Activated CD4-positive, alpha-beta T cell treated with anti-CD3 and anti-CD28 coated beads, Interleukin-2, amount 50 U/mL, for 24 hours (primary cell): ENCODE measurements at places on chromosomes 2 and 18.

DNA sequence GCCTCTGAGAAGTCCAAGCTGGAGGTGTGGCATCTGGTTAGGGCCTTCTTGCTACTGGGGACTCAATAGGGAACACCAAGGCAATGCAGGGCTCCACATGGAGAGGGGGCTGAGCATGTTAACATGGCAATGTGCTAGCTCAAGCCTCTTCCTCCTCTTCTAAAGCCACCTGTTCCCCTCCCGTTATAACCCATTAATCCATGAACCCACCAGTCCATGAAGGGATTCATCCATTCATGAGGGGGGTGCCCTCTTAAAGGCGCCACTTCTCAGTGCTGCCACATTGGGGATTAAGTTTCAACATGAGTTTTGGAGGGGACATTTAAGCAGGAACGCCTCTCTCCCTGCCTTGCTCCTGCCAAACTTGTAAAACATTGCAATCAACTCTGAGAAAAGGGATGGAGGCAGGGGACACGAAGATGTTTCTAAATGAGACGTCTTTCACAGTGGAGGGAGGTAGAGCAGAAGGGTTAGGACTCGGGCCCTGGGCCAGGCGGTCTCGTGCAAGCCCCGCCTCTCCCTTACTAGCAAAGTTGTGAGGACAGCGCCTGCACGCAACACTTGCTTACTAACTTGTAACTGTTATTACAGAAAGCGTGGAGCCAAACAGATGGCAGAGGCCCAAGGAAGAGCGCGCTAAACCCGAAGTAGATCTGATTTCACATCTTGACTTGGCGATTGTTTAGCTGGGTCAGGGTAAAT is 118.2 kb upstream of the ZNF516 start:
- DNase-seq, result no peak

DNA sequence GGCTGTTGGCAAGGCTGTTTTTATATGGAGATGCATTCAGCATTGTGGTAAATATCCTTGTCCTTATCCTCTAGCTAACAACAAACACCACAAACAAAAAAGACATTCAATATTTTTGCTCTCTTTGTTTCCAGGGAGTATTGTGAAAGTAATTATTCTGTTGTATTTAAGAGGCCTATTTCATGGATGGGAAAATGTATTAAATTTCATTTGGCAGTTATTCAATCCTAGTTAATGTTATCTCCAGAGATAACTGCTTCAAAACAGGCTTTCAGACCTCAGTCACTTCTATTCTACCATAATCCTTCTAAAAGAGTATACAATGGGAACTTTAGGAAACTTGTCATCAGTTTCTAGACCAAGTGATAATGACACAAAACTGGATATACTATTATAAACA is 280.5 kb upstream of the CCDC68 start:
- no peak for DNase-seq

DNA sequence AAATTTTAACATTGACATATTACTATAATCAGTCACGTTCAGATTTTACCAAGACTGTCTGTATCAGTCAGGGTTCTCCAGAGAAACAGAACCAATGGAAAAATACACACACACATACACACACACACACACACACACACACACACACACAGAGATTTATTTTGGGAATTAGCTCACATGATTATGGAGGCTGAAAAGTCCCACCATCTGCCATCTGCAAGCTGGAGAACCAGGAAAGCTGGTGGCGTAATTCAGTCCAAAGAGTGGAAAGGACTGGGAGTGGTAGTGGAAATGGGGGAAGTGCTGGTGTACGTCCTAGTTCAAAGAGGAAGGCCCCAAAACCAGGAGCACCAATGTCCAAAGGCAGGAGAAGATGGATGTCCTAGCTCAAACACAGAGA is 166.4 kb downstream of the AKAIN1 start:
- no peak for DNase-seq

DNA sequence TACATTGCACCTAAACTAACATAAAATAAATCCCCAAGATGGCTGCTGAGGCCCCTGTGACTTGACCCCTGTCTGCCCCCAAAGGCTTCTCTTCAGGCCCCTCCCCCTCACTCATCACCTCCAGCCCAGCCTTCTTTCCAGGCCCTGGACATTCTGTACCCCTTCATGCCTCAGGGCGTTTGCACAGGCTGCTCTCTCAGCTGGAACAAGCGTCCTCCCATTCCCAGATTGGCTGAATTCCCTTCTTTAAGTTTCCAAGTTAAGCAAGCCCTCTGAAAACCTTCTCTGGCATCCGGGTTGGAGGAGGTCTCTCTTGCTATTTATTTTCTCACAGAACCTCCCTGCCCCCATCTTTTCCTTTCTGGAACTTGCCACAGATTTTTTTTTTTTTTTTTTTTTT is 165.2 kb upstream of the BCL2L11 start:
- DNase-seq, result no peak

GRCh38 chr18:12066910-12067511 is 26.6 kb upstream of the ANKRD62 start:
- no peak for DNase-seq

DNA sequence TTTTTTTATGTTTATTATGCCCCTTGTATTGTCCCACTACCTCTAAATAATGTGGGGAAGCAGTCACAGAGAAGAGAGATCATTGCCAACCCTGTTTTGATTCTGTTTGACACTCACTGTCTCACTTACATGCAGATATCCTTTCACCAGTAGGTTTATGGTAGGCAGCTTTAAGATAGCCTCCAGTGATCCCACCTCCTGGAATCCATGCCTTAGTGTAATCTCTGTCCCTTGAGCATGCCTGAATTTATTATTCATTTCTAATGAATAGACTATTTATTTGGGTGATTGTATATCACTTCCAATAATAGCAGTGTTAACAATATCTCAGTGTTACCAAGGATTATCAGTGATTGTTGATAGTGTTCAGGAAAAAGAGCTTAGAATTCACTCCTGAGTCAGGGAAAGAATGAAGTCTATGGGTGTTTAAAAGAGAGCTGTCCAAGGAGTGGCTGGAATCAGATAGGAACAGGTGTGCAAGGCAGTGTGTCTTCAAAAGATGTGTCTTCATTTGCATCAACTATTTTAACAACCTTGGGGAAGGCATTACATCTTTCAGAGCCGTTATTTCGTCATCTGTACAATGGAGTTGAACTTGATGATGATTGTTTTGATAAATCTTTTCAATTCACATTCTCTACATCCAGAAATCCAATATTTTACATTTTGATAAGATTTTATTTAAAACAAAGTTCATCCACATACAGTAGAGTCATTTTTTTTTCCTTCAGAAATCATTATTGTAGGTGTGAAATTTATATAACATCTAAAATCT is 31.9 kb downstream of the PKP4 start:
- DNase-seq, result no peak

- no peak for DNase-seq
These were observed 111.9 kb upstream of the MAP4K3 start for GRCh38 chr2:39549000-39549399.

GRCh38 chr2:233919938-233920337 is 2.8 kb downstream of the TRPM8 start:
- DNase-seq, result no peak

DNA sequence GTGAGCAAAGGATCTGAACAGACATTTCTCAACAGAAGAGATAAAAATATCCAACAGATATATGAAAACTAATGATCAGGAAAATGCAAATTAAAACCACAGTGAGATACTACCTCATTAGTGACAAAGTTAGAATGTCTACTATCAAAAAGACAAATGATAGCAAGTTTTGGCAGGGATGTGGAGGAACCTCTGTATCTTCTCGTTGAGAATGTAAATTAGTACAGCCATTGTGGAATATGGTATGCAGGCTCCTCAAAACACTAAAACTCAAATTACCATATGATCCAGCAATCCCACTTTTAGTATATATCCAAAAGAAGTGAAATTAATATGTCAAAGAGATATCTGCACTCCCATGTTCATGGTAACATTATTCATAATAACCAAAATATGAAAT is 427.1 kb downstream of the LRRTM4 start:
- no peak for DNase-seq

GRCh38 chr18:22846088-22846683 is 86.9 kb upstream of the RBBP8 start:
- DNase-seq, result no peak

DNA sequence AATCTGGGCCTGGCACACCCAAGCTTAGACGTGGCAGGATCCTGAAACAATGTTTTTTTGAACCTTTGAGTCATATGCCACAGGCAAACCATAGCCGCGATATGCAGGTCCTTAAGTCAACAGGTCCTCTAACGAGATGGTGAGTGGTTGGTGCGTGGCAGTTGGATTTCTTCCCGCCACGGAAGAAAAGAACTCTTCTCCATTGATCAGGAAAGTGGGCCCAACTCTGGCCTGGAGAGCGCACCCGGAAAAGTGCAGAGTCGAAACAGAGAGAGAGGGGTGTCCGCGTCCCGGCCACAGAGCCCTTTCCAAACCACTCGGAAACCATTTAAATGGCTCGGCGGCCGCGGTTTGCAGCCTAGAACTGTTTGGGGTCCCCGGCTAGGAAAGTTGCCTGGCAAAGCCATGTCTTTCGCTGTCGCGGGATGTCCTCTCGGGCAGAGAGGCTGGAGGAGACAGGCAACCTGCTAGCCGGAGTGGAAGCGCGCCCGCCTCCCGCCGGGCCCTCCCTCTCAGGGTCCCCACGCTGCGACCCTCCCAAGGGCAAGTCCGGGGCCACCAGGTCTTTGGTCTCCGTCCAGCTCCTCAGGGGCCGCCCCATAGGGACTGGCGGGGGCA is 777 bp downstream of the GALNT3 start:
- DNase-seq, result no peak

DNA sequence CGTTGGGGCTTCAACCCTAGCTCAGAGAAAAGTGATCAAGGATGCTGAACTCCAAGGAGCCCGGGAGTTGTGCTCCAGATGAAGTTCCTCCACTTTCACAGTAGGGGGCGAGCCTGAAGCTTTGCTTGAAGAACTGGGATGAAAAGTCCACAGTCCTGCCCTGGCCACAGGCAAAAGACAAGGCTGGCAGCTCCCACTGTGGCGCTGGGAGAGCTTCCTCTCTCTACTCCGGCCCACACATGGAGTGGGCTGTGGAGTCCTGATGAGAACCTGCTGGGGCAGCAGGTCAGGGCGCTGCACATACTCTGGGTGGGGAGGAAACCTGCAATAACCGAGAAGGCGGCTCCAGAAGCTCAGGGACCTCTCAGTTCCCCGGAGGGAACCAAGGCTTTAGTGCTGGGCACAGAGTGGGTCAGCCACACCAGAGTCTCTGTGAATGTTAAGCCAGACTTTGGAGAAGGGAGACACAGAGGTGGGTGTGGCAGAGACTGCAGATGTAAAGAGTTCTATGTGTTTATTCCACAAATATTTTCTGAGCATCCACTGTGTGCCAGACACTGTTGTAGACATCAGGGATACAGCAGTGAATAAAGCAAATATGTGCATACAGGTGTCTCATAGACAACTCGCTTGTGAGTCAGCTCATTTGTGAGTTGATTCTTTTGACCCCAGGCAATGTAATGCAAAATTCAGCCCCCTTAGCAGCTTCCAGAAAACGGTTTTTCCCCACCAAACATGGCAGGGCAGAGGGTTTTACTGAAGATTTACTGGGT is 48.0 kb upstream of the MRPL33 start:
- no peak for DNase-seq

GRCh38 chr2:3635171-3635974 is 22.6 kb upstream of the ALLC start:
- DNase-seq, result no peak

DNA sequence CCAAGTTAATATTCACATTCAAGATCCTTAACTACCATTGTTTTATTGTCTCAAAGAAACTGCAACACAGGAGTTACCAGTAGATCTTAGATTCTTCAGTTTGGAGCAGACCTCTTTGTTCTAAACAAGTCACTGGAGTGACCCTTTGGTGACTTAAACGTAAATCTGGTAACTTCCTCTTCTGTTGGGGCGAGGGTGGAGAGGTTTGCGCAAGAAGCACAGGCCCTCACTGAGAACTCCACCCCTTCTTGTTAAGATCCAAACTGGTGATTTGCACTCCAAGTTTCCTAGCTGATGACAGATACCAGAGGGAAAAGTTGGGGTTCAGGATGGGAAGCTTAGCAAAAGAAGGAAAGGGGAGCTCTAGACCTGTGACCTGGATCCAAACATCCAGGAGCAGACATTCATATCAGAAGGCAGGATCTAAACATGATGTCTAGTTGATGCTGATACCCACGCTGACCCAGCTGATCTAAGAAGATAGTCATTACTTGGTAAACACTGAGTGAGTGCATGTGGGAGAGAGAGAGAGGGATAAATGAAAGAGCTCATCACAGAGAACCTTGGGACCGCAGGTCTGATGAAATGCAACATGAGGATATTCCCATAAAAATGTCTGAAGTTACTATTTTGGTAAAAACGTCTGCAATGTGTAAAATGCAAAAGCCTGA is 256.0 kb downstream of the CDH20 start:
- DNase-seq, result no peak

- no peak for DNase-seq
These were observed 155.6 kb downstream of the CYP26B1 start for GRCh38 chr2:71992036-71992435.

DNA sequence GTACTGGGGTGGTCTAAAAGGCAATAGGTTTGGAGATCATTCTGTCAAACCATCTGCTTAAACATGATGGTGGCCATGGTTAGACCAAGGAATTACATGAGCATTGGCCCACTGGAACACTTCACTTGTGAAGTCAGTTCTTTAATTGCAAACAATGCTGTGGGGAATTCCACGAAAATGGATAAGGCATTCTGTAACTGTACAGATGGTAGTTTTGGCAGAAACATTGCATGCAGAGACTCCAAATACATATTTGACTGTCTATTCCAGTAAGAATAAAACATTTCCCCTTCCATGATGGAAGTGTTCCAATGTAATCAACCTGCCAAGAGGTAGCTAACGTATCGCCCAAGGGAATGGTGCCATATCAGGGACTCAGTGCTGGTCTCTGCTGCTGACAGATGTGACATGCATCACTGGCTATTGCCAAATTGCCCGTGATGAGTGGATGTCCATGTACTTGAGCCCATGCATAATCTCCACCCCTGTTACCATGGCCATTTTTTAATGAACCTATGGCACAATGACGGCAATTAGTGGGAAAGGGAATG is 417.9 kb downstream of the CDH7 start:
- no peak for DNase-seq

DNA sequence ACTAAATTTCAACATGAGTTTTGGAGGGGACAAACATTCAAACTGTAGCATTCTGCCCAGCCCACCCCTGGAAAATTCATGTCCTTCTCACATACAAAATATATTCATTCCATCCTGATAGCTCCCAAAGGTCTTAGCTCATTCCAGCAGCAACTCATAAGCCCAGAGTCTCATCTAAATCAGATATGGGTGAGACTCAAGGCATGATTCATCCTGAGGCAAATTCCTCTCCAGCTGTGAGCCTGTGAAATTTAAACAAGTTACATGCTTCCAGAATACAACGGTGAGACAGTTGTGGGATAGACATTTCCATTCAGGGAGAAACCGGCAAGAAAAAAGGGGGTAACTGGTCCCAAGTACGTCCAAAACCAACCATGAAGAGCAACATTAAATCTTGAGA is 43.5 kb upstream of the FAHD2A start:
- no peak for DNase-seq

DNA sequence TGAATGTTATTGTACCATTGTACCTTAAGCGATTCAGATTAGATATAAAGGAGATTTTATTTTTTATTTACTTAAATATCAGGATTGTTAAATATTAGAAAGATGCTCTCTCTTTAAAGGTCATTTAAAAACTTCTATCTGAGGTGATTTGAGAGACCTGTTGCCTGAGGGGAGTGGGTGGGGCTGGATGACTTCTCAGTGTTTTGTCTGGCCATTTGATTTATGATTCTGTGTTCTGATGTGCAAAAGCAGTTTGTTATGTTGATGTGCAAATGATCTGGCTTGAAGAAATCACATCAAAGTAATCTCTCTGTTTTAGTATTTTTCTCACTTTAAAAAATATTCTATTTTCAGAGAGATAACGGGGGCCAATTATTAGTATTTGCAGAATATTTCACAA is 370.8 kb downstream of the NUP35 start:
- DNase-seq, result no peak
